HFF-Myc (cell line): ENCODE measurements at places on chromosomes 6 and 20.

- DNase-seq = no peak
Observed at GRCh38 chr20:4401601-4402000, 320.1 kb upstream of the PRND start.

- no peak for DNase-seq
Observed at GRCh38 chr6:86153521-86153920, 510.8 kb upstream of the SYNCRIP start.

- DNase-seq = no peak
Observed at GRCh38 chr20:54356801-54357200, 118.6 kb upstream of the DOK5 start.

- no peak for DNase-seq
Observed at GRCh38 chr20:34736106-34736735, 32.1 kb downstream of the TP53INP2 start.

DNA sequence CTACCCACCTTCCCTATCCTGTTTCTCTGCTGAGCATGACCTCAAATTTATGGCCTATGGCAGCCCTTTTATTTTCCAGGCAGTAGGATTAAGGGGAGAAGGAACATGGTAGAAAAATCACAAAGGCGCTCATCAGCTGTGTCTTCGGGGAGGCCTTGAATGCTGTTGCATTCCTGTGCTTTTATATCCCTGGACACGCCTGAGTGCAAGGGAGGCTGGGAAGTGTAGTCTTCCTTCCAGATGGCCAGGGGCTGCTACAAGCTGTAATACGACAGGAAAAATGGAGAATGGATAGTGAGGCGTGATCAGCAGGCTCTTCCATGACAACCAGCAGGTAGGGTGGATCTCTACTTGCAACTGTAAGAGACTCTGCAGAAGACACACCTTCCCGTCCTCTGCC, 210.9 kb upstream of the GGTLC1 start:
- DNase-seq = no peak

- no peak for DNase-seq
Observed at GRCh38 chr6:73577676-73578075, 56.8 kb upstream of the EEF1A1 start.

DNA sequence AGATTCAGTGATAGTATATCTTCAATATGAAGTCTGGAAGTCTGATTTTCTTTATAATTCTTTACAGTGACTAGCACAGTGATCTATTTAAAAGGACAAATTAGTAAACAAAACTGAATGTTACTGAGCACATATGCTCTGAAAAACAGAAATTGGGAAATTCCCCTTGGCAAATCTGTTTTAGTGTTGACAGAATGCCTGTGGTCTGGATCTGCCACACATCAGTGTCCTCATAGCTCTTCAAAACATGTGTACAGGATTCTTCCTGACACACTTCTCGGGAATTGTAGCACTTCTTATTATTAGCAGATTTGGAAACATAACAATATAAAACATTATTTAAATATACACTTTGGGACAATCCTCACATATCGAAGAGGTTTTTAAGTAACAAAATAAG, 354.3 kb downstream of the COL12A1 start:
- peak; percentile 30 for DNase-seq

DNA sequence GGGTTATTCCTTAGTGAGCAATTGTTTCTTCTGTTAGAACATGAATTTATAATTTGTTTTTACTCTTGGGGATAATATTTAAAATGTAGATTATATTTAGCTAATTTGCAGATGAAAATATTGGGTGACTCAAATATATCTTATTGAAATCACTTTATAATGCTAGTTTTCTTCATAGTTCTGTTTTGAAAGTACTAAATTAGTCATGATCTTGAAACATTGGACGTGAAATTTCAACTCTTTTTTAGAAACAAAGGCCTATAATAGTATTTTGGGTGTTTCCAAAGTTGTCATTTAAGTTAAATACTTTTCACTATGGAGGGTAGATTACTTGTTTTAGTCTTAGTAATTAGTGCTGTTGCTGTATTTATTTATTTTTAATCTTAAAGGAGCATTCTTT, 250.9 kb downstream of the UTRN start:
- no peak for DNase-seq

DNA sequence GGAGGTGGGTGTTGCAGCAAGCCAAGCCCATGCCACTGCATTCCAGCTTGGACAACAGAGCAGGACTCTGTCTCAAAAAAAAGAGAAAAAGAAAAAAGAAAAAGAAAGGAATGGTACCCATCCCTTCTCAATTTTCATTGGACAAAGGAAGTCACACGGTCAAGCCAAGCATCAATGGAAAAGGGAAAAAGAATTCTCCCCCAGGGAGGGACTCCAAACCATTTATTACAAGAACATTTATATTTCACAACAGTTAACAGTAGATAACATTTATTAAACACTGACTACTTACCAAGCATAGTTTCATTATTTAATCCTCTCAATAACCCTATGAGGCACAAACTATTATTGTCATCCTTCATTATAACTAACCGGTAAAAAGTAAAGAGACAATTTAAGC, 6.6 kb upstream of the KIF13A start:
- no peak for DNase-seq

DNA sequence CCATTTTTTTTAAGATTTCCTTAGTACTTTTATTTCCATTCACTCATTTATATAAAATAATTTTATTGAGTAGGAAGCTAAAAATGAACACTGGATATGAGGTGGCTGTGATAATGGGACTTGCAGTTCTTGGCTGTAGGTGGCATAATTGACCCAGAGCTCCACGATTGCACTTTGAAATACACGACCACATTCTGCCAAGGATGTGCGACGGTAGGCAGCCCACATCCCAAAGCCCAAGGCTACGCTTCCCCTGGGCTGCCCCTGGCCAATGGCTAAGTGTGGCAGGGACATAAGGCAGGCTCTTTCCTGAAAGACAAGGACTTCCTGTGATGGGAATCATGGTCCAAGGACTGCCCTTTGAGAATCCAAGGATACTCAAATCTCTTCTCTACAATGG, 43.7 kb upstream of the ADTRP start:
- DNase-seq = no peak
